ENCODE measurements at places on chromosomes 3 and 15.

DNA sequence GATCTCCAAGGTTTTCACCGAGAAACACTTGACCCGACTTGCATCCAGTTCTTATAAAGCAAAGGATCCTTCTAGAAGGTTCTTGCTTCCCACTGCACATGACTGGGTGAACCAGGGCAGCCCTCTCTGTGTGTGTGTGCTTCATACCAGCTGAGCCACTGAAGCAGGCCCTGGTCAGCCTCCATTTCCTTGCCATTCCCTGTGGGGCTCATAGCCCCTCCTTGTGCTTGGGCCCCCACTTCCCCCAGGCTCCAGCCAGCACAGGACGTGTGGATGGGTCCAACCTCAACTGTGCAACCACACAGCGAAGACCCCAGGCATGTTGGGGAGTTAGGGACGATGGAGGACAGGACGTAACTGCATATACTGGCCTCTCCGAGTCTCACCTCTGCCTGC is 15.5 kb downstream of the KLF15 start:
- DNase-seq: no peak

- no peak for DNase-seq
These were observed 220.5 kb downstream of the OPA1 start for GRCh38 chr3:193813501-193813830.

DNA sequence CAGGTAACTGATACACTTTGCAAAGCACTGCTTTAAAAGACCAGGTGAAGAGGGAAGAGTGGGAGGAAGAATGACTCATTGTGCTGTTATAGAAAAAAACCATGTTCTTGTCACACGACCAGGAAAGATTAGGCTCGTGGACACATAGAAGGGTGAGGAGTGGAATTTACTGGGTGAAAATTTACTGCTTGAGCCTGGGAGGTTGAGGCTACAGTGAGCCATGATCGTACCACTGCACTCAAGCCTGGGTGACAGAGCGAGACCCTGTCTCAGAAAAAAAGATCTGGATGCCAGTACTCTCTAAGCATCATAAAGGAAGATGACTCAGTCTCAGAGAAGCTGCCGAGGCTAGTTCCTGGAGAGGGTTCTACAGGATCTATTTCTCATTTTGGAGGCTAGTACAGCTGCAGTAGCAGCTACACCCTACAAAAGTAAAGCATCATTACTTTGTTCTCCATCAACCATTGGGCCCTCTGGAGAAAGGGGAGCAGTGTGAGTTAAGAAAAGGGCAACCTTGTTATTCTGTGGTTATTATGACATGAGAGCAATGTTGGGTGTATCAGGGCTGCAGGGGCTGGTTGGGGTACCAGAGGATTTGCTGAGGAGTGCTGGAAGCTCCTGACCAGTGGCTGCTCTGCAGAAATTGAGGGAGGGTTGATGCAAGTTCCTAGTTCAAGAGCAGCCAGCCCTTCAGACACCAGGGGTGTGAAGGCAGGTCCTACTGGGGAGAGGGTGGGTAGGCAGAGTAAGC is 75.4 kb downstream of the CMTM8 start:
- DNase-seq: no peak

GRCh38 chr3:177982034-177982433 is 554.2 kb upstream of the KCNMB2 start:
- no peak for DNase-seq

- no peak for DNase-seq
These were observed 56.3 kb upstream of the TMCO5A start for GRCh38 chr15:37877851-37878741.

- DNase-seq: no peak
These were observed 4.1 kb downstream of the ACP3 start for GRCh38 chr3:132321304-132321703.

GRCh38 chr3:114887806-114888205 is 259.3 kb downstream of the ZBTB20 start:
- no peak for DNase-seq

DNA sequence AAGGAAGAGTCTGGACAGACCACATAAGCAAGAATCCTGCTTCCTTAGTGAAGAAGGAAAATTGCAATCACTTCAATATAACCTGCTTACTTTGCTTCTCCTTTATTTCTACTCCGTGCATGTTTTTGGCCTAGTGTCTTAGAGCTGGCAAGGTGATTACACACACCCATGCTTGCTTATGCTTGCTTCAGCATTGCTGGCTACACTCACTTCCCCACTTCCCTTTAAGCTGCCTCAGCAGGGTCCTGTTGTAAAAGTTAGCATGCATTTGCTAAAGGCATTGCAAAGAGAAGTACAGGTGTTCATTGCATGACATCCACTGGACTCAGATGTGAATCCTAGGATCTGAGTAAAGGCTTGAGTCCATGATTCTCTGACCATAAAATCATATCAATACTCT is 47.5 kb upstream of the STT3B start:
- no peak for DNase-seq

DNA sequence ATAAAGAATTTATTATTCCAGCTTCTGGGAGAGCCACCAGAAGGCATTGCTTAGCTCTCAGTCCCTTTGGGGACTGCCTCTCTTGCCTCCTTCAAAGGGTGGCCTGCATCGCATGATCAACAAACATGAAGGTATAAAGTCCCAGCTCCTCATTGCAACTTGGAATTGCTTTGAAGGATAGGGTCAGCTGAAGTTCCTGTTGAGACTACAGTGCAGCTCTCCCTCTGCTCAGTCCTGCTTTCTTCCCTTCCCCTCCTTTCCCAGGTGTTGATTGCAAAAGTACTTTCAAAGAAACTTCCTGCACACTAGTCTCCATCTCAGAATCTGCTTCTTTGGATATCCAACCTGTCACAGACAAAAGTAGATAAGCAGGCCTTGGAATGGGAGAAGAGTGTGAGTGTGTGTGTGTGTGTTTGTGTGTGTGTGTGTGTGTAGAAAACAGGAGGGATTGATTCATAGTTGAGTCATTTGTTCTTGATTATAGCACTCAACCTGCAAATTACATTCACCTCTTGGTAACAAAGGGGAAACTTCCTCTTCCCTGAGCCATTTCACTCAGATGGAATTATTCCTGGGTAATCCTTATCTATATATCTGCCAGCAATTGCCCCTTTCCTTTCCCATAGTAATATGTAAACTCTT is 13.7 kb downstream of the CCR8 start:
- DNase-seq: no peak

DNA sequence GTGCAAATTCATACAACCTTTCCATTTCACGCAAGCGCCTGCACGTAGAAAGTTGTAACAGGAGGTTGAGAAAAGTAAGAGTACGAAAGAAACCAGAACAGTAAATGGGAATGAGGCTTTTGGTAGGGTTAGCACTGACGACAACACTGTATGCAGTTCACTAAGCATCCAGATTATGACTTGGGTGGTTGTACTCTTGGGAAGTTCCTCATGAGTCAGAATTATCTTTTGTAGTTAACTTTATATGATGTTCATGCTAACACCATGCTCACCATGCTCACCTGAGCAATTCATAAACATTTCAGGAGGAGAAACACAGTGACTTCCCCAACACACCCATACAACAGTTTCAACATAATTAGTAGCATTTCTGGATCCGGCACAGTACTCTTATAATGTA is 3.0 kb upstream of the LPP start:
- no peak for DNase-seq

- DNase-seq: no peak
These were observed 23.7 kb downstream of the SRPRB start for GRCh38 chr3:133829310-133829707.

GRCh38 chr3:150391161-150391560 is 16.9 kb upstream of the TSC22D2 start:
- no peak for DNase-seq

DNA sequence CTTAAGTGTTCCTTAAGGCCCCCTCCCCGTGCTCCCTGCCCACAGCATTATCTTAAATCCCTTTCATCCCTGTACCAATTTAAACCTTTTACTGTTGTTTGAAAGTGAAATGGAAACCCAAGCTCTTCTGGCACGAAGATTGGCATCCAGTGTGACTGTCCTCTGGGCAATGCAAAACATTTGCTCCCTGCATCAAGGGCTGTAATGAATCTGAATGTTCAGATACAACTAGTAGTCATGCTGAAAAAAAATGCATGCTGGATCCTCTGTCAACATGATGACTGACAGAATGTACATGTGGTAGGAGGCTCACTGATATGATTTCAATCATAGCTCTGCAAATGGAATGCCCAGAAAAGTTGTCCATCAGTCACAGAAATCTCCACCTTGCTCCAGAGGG is 8.1 kb upstream of the CDIN1 start:
- DNase-seq: no peak

DNA sequence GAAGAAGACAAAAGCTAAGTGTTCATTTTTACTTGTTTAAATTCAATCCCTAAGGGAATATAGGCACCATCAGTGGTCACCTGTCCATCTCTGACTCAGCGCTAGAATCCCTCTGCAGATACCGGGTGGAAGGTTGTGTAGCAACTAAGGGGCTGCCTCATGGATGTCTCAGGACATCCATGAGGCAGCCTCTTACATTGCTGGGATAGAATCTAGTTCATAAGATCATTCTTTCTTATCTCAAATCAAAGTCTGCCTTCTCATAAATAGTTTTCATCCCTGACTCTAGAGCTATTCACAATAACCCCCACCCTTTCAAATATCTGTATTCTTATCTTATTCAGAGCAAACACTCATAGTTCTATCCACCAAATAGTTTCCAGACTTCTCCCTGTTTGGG is 38.1 kb downstream of the HSPBAP1 start:
- DNase-seq: no peak

DNA sequence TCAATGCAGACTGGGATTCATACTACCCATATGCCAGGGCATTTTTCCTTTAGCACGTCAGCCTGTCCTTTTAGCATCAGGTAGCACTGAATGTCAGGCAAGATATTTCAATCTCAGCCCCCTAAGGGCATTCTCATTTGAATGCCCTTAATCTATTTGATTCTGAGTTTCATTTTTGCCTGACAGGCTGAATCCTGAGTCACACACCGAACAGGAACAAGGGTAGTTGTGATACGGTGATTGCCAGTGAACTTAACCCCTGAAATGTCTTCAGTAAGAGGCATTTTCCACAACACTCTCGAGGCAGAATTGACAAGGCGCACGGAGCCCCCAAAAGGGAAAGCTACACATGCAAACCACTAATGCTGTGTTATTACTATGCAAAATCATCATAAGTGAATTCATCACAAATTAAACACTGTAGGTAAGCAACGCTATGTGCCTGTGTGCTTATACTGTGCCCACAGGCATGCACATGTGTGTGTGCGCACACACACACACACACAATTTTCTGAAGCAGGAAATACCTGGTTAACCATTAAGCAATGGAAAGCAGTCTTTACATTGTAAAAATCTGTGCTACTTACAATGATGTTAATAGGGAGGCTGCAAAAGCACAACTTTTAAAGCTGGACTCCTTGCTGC is 130.4 kb downstream of the ZNF385D start:
- no peak for DNase-seq

GRCh38 chr15:59736181-59736580 is 47.1 kb upstream of the BNIP2 start:
- DNase-seq: no peak

DNA sequence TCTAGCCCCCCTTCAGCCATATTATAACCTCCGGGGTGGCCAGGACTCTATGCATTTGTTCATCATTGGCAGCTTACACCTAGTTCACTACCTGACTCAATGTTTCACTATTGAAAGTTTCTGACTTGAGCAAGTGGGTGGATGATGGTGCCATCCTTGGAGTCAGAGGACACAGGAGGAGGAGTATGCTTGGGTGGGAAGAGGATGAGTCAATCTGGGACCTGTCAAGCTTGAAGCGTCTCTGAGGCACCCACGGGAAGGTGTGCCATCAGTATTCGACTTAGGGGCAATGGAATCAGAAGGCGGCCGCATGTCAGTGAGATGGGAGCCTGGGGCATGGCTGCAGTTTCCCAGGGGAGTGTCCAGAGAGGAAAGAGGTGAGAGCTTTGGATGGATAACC is 133.3 kb downstream of the EPHB1 start:
- no peak for DNase-seq

GRCh38 chr3:153246331-153246730 is 84.3 kb downstream of the RAP2B start:
- DNase-seq: no peak

- no peak for DNase-seq
These were observed 40.9 kb downstream of the GNB4 start for GRCh38 chr3:179410331-179410730.

DNA sequence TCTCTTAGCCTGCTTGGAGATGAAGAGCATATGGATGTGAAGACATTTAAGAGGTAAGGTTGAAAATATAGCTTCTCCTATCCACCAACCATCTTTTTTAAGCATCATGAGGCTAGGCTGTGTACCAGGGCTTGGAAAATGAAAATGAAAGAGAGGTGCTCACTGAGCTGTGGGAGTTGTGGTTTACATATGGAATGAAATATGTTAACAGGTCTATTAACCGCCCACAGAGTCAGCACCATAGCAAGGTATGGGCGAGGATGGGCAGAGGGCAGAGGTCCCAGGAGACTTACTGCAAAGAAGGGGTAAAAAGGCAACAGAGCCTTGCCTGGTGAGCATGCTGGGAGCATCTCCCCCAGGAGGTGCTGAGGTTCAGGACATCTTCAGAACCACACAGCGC is 273.1 kb downstream of the GABRG3 start:
- DNase-seq: no peak

DNA sequence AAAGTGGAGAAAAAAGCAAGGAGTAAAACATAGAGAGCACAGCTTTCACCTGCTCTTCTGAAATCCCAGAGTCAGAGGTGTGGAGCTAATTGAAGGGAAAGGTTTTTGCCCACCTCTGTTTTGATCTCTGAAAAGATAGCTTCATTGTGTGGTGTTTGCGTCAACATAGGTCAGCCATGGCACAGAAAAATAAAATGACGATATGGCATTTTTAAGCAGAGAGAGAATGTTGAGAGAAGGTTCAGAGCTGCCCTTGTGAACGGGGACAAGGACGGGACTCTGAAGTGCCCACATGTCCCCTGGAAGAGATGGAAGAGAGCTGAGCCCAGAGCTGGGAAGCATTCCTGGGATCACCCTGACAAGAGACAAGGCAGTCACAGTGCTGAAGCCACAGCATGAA is 249.4 kb upstream of the PLSCR5 start:
- DNase-seq: no peak

- no peak for DNase-seq
These were observed 56.5 kb downstream of the CLDN11 start for GRCh38 chr3:170475092-170475685.

DNA sequence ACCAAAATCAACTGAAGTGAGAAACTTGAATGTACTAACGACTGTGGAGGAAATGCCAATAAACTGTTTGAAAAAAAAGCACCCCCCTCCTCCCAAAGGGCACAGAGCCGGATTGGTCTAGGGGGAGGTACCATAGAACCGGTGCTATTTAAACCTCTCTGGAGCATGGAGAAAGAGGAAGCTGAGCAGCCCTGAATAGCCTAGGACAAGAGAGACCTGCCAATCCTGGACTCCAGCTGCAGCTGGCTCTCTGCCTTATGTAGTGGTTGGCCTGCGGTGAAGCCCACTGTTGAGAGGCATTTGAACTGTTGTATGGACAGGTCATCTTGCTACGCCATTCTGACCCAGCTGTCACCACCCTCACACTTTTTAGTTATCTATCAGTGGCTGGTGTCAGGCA is 1.5 kb upstream of the SH3GL3 start:
- no peak for DNase-seq

Measured in stimulated activated CD4-positive, alpha-beta T cell treated with anti-CD3 and anti-CD28 coated beads, TNF-alpha, amount 100 ng/mL, for 1 hour (primary cell).